ENCODE measurements at places on chromosomes 11 and 22.
A peak's percentile ranks its signal among the peaks of the same experiment; 100 is the strongest.

DNA sequence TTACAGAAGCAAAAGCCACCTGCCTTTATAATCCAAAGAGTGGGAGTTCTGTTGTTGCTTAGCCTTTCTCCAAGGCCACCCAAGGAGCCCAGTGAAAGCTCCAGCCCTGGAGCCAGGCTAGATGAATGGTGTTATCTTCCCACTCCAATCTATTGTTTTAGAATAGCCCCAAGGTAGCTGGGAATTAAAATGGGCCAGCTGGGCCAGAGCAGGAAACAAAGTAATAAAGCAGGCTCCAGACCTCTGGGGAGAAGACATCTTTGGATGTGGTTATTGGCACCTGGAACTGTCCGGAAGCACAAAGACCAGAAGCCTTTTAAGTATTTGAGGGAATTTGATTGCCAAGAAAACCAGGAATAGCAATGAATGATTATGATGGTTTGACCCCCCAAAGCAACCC is 8.8 kb downstream of the C11orf96 start:
- DNase-seq: no peak

GRCh38 chr22:29265929-29266328 is 1.9 kb downstream of the RHBDD3 start:
- no peak for DNase-seq

GRCh38 chr22:30195245-30196140 is 51.1 kb downstream of the LIF start:
- peak; percentile 25 for DNase-seq

- no peak for DNase-seq
Observed at GRCh38 chr11:78510025-78510596, 64.6 kb downstream of the NARS2 start.

DNA sequence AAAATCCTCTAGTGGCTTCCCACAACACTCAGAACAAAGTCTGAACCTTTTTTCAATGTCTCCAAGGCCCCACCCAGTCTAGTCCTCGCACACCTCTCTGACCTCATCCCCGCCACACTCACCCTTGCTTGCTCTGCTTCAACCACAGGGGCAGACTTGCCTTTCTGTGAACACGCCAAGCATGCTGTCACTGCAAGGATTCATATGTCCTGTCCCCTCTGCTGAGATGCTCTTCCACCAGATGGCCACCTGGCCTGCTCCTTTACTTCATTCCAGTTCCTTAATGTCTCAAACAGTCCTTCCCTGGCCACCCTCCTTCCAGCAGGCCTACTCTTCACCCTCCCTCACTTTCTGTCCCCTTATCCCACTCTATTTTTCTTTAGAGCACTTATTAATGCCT is 60.6 kb upstream of the ARHGAP20 start:
- DNase-seq: no peak

- no peak for DNase-seq
Observed at GRCh38 chr11:117734601-117735024, 62.4 kb downstream of the DSCAML1 start.

GRCh38 chr11:124638500-124638899 is 15.8 kb downstream of the TBRG1 start:
- no peak for DNase-seq

- DNase-seq: no peak
Observed at GRCh38 chr11:87259736-87260135, 222.0 kb downstream of the TMEM135 start.

- peak; percentile 29 for DNase-seq
Observed at GRCh38 chr22:42964994-42965699, 49.8 kb downstream of the PACSIN2 start.

GRCh38 chr11:128929991-128930390 is 12.7 kb downstream of the TP53AIP1 start:
- no peak for DNase-seq

GRCh38 chr22:24503137-24503842 is 8.2 kb downstream of the UPB1 start:
- DNase-seq: peak; percentile 71

GRCh38 chr11:47504910-47505309 is 48.0 kb downstream of the CELF1 start:
- no peak for DNase-seq

DNA sequence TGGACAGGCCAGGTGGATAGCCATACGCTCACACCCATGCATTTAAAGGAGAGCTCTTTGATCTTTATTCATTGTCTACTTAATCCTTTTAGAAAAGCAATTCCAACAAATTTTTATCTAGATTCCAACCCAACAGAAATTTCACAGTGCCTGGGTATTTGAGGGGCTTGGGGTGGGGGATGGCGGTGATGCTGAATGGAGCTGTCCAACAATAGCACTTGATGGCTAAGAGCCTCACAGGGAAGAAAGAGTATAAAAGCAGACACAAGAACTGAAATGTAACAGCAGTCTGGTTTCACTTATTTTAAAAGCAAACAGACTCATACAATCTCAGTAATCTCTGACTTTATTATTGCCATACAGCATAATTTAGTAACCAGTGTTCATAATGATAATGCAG is 101.8 kb upstream of the SORL1-AS1 start:
- no peak for DNase-seq

- no peak for DNase-seq
Observed at GRCh38 chr11:126732981-126733380, 267.6 kb downstream of the KIRREL3 start.

DNA sequence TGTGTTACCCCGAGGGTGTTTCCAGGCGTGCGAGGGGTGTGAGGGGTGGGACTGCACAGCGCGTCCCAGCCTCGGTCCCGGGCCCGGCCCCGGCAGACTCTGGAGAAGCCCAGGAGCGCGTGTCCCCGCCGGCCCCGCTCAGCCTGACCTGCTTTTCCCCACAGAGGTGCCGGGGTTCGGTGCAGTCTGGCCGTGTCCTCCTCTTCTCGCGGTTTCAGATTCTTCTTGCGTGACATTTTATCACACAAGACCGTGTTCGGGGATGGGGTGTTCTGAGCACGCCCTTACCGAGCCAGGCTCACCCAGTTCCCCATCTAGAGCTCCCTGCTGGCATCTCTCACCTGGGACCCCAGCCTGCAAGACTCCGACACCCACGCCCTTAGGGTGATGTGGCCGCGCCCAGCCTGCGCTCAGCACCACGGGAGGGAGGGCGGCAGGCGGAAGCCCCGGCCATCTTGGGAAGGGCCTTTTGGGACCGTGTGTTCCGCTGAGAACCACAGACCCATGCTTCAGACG is 775.6 kb downstream of the BRD1 start:
- peak; percentile 43 for DNase-seq

DNA sequence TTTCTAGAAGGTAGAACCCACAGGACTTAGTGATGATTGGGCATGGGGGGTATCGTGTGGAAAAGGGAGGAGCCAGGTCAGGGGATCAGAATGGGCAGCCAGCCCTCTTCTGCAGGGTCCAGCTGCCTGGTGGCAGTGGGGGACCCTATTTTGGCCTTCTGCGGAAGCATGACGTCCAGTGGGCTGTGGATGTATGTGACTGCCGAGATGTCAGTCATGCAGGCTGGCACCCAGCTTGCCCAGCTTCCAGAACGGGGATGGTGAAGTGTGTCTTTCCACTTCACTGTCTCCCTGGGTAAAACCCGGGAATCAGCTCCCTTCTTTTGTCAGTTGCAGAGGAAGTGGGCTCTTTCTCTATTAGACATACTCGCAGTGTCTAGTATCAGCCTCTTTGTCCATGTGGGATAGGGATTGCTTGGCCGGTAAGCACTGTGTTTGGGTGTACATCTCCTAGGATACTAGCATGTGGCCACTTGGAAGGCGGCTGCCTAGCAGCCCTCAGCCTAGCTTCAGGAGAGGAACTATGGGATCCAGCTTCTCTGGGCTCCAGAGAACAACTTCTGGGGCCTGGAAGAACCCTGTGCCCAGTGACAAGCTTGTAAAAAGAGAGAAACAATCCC is 51.4 kb downstream of the GRIK4 start:
- no peak for DNase-seq

DNA sequence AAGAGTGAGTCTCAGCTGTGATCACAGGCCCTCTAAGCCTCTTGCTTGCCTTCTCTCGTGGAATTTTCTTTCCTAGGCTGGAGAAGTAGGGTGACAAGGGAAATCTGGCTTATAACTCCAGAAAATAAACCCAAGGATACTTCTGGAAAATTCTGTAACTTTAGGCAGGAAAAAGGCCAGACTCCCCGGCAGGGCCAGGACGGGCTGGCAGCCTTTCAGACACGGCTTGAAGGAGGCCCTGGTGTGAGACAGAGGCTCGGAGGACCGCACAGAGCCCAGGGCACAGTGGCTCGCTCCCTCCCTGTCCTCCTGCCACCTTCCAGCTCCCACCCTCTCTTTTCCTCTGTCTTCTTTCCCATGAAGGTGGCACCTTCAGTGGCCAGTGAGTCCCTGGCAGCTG is 19.1 kb downstream of the RPUSD4 start:
- DNase-seq: no peak

DNA sequence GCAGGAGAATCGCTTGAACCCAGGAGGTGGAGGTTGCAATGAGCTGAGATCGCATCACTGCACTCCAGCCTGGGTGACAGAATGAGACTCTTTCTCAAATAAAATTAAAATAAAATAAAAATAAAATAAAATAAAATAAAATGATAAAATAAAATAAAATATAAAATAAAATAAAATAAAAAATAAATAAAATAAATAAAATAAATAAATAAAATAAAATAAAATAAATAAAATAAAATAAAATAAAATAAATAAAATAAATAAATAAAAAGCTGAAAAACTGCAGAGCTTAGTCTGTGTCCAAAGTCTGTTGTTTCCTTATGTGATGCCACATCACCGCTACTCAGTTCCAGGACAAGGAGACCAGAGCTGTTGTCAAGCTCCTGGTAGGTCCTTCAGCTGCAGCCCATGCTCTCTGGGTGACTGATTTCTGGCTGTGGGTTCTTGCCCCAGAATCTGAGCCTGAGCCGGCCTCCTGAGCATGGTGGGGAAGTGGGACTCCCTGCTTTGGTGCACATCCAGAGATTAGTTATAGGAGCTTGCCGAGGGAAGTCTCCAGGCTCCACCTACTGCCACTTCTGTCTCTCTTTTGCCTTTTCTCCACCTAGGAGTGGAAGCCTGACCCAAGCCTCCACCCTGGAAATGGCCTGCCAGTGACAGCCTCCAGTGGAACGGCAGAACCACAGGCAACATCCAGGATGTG is 31.3 kb upstream of the ADA2 start:
- no peak for DNase-seq

DNA sequence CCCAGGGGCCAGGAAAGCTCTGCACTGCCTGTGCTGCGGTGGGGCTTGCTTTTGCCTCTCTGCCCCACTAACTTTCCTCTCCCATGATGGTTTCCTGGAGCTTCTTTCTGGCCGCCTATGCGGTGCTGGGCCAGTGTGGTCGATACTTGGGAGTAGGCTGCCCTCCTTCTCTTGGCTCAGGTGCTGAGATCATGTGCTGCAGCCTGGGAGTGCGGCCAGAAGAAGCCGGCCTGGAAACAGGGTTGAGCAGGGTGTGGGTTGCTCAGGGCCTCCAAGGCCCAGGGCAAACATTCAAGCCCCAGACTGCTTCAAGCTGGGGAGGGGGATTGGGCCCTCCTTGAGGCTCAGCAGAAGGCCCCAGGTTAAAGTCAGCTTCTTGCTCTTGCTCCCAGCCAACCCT is 125.0 kb downstream of the NTM start:
- no peak for DNase-seq

- DNase-seq: no peak
Observed at GRCh38 chr11:121318848-121319834, 26.6 kb downstream of the SC5D start.

- peak; percentile 32 for DNase-seq
Observed at GRCh38 chr11:123103326-123103980, 41.5 kb upstream of the HSPA8 start.

- DNase-seq: no peak
Observed at GRCh38 chr11:2483426-2483825, 38.6 kb downstream of the KCNQ1 start.

- DNase-seq: no peak
Observed at GRCh38 chr11:90288212-90288821, 65.5 kb upstream of the CHORDC1 start.

GRCh38 chr11:66844496-66845142 is 1.4 kb downstream of the RCE1 start:
- no peak for DNase-seq

- no peak for DNase-seq
Observed at GRCh38 chr11:120391292-120391691, 55.1 kb downstream of the ARHGEF12 start.

- DNase-seq: no peak
Observed at GRCh38 chr11:43797337-43797736, 83.3 kb upstream of the ALKBH3 start.

DNA sequence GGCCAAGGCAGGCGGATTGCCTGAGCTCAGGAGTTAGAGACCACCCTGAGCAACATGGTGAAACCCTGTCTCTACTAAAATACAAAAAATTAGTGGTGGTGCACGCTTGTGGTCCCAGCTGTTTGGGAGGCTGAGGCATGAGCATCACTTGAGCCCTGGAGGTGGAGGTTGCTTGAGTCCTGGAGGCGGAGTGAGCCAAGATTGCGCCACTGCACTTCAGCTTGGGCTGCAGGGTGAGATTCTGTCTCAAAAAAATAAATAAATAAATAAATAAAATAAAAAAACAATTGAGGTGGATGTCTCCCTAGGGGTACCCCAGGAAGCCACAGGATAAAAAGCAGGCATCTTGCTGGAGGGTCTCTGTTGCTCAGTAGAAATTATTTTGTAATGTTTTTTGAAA is 14.1 kb downstream of the PTPRJ start:
- DNase-seq: no peak

DNA sequence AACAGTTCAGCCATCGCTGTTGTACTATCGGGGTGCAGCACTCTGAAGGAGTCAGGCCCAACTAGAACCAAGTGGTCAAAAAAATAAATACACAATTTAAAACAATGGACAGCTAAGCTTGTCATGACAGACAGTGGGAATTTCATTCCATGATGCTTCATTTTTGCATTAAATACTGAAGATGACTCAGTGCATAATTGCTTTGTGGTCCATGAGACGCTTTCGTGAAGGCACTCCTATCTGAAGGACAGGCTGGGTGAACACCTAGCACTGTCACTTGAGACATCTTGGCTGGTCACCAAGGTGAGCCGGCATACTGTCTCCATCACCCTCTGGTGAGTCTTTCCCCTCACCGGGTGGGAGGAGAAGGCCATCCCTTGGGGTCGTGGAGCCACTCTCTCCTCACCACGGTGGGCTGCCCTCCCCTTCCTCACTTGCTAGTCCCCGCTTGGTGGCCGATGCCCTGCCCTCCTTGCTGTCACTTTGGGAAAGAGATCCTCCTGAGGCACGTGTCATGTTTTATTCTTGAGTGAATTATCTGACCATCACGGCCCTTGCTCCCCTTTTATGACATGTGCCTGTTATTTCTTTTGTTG is 4.9 kb upstream of the TESMIN start:
- no peak for DNase-seq

GRCh38 chr11:74321487-74322188 is 10.2 kb upstream of the P4HA3 start:
- peak; percentile 51 for DNase-seq

GRCh38 chr22:22931557-22932270 is 44.1 kb downstream of the IGLL5 start:
- no peak for DNase-seq

GRCh38 chr22:20388200-20388599 is 5.8 kb upstream of the ZNF74 start:
- no peak for DNase-seq

All from activated CD4-positive, alpha-beta T cell treated with anti-CD3 and anti-CD28 coated beads for 48 hours (primary cell).